ENCODE measurements at places on chromosomes 6 and 20.

- no peak for DNase-seq
Observed at GRCh38 chr20:11445161-11445560, 472.5 kb upstream of the BTBD3 start.

- DNase-seq, result no peak
Observed at GRCh38 chr6:105746509-105746908, 339.6 kb upstream of the PRDM1 start.

DNA sequence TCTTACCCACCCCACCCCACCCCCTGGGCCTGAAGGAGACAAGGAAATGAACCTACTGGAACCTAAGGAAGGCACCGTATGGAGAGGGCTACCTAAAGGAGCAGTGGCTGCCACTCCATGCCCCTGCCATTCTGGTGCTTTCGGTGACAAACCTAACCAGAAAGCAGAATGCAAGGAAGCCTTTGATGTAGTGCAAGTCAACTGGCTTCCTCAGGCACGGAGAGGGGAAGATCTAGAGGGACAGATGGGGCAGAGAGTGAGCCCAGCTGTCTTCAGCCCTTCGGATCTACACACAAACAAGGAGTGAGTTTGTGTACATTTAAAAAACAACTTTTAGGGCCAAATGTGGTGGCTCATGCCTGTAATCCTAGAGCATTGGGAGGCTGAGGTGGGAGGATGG is 39.5 kb downstream of the PPP1R16B start:
- DNase-seq, result no peak

DNA sequence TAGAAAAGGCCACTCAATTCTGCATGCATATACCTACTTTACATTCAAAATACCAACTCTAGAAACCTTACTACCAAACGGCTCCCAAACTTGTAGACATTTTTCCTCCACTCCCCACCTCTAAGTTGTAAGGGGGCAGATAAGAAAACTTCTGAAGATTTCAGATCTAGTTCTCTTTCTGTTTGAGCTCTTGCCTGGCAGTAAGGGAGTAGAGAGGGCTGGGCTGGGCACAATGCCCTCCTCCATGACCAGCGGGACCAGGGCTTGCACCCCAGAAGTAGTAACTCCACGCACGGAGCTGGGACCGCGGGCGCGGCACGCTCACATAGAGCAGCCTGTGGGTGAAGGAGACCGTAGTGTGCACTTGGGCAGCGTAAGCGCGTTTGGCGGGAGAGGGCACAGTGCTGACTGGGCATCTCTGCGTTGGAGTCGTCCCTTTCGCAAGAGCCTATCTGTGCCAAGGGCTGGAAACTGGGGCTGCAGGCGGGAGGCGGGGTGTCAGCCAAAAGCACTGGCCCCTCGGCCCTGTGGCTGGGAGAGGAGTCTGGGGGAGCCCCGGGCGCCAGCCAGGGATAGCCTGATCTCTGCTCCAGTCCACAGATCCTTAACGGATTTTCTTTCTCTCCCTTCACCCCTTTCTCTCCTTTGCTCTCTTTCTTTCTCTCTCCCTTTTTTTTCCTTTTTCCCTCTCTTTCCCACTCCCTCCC is 32.4 kb downstream of the PHACTR1 start:
- DNase-seq, result no peak

- DNase-seq, result no peak
Observed at GRCh38 chr6:48834706-48835105, 628.3 kb downstream of the MMUT start.

- no peak for DNase-seq
Observed at GRCh38 chr6:135084001-135084915, 29.6 kb upstream of the HBS1L start.

GRCh38 chr6:154969796-154970195 is 25.3 kb upstream of the TIAM2 start:
- no peak for DNase-seq

Measured in non-pigmented ciliary epithelial cell (primary cell).